ENCODE measurements at places on chromosomes 3 and 15.

DNA sequence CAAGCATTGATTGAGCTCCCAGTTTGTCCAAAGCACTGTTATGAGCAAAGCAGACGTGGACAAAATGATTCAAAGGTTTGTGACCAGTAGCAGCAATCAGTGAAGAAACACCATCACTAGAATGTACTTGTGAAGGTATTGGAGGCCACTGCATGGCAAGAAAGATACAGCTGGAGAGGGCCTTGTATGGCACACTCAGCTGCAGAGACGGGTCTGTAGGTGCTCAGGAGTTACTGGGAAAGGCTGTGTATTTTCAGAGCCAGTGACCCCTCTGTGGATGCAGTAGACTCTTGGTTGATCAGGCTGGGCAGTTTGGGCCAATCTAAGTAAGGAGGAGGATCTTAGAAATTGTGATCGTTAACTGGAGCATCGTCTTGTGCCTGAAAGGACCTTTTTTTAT, 120.0 kb downstream of the GHSR start:
- DNase-seq, result no peak

- DNase-seq, result no peak
Observed at GRCh38 chr15:40463886-40464545, 6.8 kb upstream of the CHST14 start.

- DNase-seq, result no peak
Observed at GRCh38 chr3:175186511-175186910, 327.4 kb downstream of the NAALADL2 start.

DNA sequence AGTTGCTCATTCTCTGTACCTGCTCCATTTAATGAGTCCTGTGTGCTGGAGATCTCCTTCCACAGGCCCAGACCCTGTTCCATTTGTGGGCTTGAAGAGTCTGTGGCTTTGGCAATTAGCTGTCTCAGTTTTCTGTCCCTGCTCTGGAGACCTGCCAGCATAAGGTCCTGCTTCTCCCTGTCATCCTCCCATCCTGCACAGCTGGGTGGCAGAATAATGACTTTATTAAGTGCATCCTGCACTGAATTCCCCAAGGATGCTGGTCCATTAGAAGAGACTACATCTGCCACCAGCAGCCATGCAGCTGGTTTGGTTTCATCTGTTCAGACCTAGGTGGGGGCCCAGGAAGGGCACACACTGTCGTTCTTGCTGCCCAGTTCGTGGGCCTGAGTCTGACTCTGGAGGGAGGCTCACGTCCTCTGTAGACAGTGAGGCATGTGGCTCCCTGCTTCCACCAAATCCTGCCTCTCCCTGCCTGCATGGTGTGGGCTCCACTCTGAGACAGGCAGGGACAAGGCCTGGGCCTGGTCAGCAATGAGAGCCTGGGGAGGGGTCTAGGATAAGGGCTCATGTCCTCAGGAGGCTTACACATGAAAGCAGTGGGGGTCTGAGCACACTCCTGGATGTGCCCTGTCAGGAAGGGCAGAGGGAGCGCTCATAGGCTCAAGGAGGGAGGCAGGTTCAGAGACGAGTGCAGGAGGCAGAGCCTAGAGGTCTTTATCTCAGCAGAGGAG, 78.4 kb upstream of the PRR23E start:
- no peak for DNase-seq

DNA sequence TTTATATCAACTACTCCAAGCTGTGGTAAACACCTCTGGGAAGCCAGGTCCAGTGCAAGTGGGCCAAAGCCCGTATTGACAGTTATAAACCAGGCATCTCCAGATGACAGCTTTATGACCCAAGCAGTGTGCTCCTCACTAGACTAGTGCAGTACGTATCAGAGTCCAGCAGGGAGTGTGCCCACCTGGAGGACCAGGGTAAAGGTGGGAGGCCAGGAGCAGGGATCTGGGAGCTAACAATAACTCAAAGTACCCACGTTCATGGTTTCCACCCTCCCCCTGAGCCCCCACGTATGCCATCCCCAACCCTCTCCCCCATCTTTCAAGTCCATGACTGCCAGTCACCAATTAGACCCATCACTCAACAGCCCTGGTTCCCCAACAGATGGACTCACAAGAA, 27.0 kb upstream of the ALDH1A3 start:
- DNase-seq, result no peak

- DNase-seq, result no peak
Observed at GRCh38 chr3:183815951-183816475, 9.4 kb downstream of the MAP6D1 start.

DNA sequence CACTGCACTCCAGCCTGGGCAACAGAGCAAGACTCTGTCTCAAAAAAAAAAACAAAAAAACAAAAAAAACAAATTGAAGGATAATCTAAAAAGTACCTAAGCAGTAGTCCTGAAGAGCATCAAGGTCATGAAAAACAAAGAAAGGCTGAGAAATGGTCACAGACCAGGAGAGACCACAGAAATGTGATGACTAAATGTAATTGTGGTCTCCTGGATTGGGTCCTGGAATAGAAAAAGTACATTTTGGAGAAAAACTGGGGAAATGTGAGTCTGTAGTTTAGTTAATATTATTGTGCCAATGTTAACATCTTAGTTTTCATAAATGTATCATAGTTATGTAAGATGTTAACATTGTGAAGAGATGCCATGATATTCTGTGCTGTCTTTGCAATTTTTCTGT, 267.5 kb upstream of the NR2E3 start:
- no peak for DNase-seq

DNA sequence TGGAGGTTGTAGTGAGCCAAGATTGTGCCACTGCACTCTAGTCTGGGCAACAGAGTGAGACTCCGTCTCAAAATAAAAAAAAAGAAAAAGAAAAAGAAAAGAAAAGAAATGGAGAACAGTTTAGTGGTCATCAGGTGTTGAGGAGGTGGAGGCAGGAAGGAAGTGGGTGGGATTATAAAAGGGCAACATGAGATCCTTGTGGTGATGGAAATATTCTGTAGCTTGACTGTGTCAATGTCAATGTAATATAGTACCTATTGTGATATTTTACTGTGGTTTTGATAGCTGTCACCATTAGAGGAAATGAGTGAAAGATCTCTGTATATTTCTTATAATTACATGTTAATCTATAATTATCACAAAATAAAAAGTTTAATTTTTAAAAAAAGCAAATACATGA, 60.8 kb downstream of the TRAT1 start:
- no peak for DNase-seq

GRCh38 chr3:157412323-157412855, 24.3 kb upstream of the PTX3 start:
- no peak for DNase-seq

DNA sequence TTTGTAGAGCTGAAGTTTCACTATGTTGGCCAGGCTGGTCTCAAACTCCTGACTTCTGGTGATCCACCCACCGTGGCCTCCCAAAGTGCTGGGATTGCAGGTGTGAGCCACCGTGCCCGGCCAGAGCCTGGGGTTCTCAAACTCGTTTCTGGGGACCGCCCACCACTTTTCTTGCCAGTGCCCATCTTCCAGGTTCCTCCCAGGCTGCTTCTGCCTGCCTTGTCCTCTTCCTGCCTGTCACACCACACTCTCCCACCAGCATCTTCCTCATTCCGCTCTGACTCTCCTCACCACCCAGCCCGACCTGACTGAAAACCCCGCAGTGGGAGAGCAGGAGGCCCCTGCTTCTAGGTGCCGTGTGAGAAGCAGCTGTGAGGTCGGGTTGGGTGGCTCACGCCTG, 3.1 kb upstream of the DYNLT2B start:
- DNase-seq, result no peak

DNA sequence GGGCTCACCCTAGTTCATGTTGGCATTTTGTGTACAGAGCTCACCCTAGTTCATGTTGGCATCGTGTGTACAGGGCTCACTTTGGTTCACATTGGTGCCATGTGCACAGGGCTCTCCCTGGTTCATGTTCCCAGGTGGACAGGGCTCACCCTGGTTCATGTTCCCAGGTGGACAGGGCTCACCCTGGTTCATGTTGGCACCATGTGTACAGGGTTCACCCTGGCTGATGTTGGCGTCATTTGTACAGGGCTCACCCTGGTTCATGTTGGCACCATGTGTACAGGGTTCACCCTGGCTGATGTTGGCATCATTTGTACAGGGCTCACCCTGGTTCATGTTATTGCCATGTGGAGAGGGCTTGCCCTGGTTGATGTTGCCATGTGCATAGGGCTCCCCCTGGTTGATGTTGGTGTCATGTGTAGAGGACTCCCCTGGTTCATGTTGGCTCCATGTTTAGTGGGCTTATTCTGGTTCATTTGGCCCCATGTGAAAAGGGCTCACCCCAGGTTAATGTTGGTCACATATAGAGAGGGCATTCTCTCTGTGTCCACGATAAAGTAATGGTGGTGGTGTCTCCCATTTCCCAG, 31.7 kb upstream of the NR2C2 start:
- DNase-seq, result no peak

GRCh38 chr15:94234300-94234699, 2.9 kb downstream of the MCTP2 start:
- no peak for DNase-seq

DNA sequence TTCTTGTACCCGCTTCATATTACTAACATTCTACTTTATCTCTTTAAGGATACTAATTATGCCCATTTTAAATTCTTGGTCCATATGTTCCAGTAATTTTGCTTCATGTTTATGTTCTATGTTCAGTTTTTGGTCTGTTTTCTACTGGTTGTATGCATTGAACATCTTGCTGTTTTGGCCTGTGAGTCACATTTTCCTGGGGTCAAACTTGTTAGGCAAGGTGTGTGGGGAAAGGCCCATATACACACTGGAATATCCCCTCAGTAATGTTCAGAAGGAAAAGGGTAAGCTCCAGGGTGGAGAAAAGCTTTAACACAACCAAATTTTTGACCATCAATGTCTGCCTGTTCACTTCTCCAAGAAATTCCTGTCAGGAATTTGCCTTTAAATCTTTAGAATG, 337.7 kb downstream of the SLC9A9 start:
- no peak for DNase-seq

GRCh38 chr15:36617529-36618196, 38.2 kb downstream of the CDIN1 start:
- DNase-seq, result no peak

DNA sequence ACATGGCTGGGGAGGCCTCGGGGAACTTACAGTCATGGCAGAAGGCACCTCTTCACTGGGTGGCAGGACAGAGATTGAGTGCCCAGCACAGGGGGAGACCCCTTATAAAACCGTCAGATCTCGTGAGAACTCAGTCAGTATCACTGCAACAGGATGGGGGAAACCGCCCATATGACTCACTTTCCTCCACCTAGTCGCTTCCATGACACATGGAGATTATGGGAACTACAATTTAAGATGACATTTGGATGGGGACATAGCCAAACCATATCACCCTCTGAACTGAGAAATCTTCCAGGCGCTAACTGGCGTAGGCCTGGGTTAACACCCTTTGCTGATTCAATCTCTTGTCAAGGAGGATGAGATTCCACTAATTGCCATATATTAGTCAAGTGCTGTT, 392.3 kb downstream of the FEZF2 start:
- DNase-seq, result no peak

- DNase-seq, result no peak
Observed at GRCh38 chr3:123338620-123339061, 110.2 kb downstream of the ADCY5 start.

- DNase-seq, result no peak
Observed at GRCh38 chr3:70832834-70833205, 520.4 kb upstream of the MDFIC2 start.

GRCh38 chr15:101497017-101497416, 7.5 kb upstream of the PCSK6 start:
- DNase-seq, result no peak

- no peak for DNase-seq
Observed at GRCh38 chr15:41804361-41804760, 23.5 kb upstream of the JMJD7 start.

DNA sequence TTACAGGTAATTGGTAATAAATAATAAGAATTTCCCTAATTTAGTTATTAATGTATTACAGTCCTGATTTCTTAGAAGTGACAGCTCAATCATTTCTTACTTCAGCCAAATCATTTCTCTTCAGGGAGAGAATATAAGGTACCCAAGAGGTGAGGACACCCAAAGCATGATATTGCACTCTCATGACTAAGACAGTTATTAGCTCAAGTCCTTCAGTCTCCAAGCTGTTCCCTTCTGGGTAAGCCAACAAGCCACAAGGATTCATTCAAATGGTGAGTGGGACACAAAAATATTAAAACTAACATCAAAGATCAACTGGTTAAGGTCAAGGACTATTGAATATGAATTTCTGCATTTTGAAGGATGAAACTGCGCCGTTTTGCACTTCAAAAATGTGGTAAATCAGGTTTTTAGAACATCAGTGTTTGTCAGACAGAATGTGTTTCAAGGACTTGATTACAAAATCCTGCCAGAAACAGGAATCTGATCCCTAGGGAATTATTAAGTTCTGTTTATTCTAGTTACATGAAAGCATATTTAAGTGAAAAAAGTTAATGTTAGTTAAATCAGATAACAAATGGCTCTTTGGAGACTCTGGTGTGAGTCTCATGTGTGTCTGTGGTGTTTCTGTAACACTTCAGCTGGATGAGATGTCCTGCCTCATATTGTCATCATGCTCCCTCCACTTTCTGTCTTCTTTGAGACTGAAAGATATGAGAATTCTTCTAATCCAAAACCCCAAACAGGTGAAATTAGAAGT, 101.7 kb upstream of the COL8A1 start:
- no peak for DNase-seq

DNA sequence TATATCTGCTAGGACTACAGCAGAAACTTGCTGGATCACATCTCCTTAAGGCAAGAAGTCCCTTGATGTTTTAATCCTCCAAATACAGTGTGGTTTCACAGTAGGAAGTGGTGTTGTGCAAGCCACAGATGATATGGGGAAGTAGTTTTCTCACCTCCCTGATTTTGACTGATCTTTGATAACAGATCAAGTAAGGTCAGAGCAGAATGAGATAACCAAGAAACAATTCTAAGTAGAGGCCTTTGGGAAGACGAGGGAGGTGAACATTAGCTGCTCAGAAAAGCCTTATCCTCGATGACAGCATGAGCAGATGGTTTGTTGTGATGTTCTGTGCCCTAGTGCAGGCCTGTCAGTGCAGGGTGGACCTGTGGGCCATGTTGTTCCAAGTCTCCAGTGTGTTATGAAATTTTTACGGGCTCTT, 61.3 kb downstream of the RIOX2 start:
- DNase-seq, result no peak

- DNase-seq, result no peak
Observed at GRCh38 chr3:152319831-152320617, 51.3 kb downstream of the MBNL1 start.

GRCh38 chr15:52340093-52340492, 44.5 kb upstream of the MYO5C start:
- no peak for DNase-seq

GRCh38 chr15:85118581-85118980, 136.9 kb downstream of the PDE8A start:
- no peak for DNase-seq

Data from H54 (cell line).